ENCODE measurements at places on chromosomes 2 and 18.

DNA sequence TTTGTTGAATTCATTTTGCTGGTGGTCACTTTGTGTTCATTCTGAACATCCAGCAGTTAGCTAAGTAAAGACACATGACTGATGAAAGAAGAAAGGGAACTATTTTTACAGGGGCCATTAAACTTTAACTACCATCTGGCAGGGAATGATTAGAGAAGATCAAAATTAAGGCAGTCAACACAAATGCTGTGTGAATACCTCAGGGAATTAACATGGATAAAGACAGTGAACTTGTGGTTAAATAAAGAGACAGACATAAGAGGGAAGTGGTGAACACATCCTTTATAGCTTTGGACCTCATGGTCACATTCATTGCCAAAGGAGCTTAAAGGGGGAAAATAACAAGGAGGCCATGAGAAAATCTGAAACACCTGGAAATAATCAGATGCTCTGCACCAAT lies 52.6 kb upstream of the ATP5MC3 start:
- DNase-seq, result no peak

- no peak for DNase-seq
Measured at GRCh38 chr2:73260338-73260984, 23.8 kb downstream of the FBXO41 start.

GRCh38 chr2:40592218-40592617 lies 140.3 kb upstream of the SLC8A1 start:
- DNase-seq, result no peak

DNA sequence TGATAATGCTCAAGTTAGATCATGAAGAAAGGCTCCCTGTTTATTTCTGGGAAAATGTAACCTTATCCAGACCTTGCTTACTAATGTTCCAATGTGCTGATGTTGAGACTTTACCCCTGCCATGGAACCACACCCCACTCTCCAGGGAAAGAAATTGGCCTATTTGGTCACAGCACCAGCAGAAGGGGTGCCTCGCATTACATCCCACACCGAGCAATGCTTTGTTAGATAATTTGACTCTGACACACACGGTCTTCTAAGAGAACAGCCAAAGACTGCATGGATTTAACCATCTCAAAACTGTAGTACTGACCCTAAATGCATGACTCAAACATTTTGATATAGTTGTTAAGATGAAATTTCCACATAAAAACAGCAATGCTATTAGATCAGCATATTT lies 152.1 kb upstream of the CCDC150 start:
- DNase-seq, result no peak

- no peak for DNase-seq
Measured at GRCh38 chr2:71697106-71698004, 244.0 kb downstream of the DYSF start.

DNA sequence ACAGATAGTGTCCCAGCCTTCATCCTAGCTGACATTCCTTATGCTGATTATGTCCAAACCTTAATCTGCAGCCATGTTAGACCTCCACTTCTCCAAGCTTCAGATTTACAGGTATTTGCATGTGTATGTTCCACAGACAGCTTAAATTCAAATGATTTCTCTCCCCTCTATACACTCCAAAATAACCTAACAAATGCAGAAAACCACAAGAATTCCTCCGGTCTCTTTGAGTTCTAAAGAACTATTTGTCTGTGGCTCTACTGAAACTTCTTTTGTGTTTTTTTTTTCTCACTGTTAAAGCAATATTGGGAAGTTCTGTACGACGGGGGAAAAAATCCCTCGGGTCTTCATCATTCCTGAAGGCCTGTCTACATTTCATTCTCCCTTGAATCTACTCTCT lies 8.6 kb downstream of the NDUFS1 start:
- no peak for DNase-seq

DNA sequence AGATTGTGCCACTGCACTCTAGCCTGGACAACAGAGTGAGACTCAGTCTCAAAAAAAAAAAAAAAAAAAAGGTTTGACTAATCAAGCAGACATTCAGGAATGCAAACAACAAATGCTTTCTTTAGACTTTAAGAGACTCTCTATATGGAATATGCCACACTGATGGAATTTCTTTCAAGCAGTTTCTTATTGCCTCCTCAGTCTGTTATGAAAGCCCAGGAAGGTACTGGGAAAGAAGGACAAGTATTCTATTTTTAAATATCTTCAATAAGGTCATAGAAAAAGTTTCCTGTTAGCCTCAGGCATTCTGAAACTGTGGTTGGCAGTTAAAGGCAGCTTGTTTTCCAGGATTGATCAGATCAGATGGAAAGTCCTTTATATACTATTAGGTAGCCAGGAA lies 241.6 kb downstream of the PIK3C3 start:
- DNase-seq, result no peak

DNA sequence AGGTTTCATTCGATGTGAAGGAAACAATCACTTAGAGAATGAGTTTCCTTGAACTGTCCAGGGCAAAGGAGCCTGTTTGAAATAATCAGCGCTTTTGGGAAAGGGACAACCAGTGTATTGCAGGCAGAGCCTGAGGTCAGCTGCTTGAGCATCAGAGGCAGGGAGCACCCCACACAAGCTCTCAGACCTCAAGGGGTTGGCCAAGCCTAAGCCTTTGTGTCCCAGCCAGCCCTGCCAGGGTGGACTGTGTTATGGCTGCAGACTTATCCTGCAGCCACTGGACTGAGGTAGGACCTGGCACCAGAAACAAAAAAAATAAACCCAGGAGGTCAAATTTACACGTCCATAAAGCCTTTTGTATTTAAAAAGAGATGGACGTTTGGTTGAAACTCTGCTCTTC lies 228.3 kb downstream of the SEPTIN10 start:
- no peak for DNase-seq

DNA sequence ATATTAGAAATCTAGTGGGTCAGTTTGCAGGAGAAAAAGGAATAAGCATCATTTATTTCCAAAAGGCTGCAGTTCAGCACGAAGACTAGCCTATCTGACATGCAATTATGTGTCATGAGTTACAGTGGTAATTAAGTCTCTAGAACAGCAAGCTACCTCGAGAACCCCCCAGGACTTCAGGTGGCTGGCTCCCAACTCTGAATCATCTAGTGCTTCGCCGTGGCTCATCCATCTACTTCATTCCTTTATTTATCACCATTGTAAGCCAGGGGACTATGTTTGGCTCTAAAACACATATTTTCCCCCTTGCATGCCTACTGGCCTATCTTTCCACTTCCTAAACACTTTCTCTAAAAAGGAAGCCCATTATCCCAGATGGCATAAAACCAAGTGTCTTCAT lies 121.6 kb downstream of the TXNL1 start:
- no peak for DNase-seq

DNA sequence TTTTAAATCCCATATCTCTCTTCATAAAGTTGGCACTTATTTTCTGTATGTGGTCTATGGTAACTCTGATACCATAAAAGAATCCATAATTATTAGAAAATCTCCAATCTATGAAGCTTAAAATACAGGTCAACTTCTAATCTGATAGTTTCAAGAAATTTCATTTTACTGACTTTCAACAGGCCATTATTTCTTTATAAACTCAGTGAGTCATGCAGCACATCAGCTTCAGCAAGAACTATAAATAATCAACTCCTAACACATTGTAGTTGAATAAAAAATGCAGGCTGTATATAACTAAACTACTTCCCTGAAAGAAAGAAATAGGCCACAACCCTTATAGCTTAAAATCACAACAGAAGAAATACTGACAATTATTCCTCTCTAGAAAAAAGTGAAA lies 204.3 kb upstream of the CCDC150 start:
- DNase-seq, result no peak

GRCh38 chr2:181585732-181586131 lies 71.2 kb downstream of the CERKL start:
- DNase-seq, result no peak

- no peak for DNase-seq
Measured at GRCh38 chr2:165253178-165253577, 14.0 kb downstream of the SCN2A start.

DNA sequence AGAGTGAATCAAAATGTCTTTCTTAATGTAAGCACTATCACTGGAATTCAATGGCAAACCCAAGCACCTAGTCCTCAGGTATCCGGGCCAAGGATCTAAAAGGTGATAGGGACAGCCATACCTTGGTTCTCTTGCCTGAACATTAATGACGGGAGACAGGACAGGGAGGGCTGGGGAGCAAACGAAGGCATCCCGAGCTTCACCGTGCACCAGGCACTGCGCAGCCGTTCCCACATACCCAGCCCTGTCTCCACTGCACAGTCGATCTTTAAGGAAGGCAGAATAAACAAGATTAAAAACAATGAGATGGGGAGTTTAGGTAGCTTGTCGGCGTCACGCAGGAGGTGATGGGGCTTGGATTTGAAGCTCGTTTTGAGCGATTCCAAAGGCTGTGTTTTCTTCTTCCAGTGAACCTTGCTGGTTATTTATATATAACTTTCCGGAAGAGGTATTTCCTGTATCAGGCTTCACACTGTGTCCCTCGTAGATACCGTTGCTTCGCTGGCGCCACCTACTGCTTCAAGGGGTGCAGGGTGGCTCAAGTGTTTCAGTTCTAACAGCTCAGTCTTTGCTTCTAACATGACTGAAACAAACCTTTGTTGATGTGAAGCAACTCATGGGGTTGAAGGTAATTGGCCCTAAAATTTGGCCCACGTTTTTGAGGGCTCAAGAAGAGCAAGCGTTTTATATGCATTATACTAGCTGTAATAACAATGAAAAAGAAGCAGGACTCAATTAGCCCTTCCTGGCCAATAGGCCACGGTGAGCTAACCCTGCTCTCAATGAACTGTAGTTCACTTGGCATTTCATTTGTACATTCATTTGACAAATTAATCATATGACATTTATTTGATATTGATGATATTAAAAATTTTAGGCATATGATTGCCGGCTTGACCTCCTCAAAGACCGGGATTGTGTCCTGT lies 77.4 kb downstream of the DCDC2C start:
- DNase-seq, result peak; percentile 74

DNA sequence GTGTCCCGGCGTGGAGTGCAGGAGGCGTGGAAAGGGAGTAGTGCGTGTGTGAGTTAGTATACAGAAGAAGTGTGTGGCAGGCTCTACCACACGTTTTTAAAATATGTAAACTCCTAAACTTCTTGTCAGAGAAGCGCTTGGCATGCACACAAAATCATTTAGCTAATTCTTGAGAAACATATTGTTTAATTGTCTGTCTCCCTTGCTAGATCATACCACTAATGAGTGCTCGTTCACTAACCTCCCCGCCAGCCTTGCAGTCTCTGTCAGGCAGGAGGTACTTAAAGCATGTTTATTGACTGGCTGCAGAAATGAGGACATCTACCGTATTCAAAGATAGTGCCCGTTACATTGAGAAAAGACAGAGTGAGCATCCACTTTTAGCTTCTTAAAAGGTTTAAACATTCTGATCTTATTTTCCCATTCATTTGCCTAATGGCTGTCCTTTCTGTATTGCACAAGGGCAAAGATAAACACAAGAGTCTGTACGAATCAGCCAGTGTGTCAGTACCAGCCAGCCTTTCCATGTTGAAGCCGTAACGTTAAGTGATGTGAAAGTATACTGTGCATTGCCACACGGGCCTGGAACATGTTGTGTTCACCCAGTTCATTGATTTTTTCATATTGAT lies 41.4 kb downstream of the TRAPPC12 start:
- no peak for DNase-seq

DNA sequence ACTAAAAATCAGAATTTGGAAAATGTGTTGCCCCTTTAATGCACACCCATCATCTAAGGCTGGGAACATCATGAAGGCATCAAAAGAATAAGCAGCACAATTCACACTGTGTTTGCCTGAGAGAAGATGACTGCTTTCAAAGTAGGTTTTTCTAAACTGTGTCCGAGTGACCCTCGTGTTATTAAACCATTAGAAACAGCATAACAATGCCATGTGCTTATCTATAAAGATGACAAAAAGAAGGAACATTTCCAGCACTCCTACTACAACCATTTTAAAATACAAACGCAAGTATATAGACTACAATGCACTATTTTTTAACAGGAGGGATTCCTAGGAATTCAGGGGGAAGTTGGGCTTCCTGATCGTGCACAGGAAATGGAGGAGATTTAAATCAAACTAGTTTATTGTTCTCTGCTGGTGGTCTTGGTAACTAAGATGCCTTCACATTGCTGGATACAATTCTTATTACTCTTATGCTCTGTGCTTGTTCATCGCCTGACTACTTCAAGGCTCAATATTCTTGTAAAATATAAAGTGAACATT lies 305.9 kb upstream of the CCDC68 start:
- DNase-seq, result no peak

GRCh38 chr2:209463835-209464234 lies 40.0 kb downstream of the MAP2 start:
- no peak for DNase-seq

DNA sequence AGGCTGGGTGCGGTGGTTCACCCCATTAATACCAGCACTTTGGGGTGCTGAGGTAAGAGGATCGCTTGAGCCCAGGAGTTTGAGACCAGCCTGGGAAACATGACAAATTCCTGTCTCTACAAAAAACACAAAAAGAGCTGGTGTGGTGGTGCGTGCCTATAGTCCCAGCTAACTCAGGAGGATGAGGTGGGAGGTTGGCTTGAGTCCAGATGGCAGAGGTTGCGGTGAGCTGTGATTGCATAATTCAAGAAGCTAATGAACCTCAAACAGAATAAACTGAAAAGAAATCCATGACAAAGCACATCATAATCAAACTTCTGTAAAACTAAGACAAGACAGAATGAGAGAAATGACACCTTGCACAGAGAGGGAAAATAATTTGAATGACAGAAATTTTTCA lies 54.8 kb downstream of the SEMA4F start:
- no peak for DNase-seq

- DNase-seq, result no peak
Measured at GRCh38 chr2:228798458-228799207, 472.5 kb downstream of the PID1 start.

- DNase-seq, result no peak
Measured at GRCh38 chr2:24482251-24482971, 8.6 kb upstream of the NCOA1 start.

DNA sequence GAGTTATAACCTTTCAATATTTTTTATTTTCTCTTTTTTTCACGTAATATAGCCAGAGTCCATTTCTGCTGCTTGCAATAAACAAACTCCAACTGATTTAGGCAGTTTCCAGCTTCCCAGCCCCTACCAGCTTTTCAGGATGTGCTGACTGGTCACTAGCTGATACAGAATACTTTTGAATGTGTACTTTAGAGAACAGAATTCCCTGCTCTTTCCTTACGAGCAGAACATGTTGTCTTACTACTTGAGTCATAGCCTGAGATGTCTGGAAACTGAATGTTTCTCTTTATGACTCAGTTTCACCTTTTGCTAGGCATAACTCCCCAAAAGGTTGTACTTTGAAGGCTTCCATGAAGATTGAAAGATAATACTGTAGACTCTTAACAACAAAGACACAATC lies 44.5 kb upstream of the KCNE4 start:
- no peak for DNase-seq

GRCh38 chr2:146506851-146507250 lies 1338.0 kb upstream of the ACVR2A start:
- no peak for DNase-seq

GRCh38 chr2:140457483-140457882 lies 1673.3 kb downstream of the LRP1B start:
- no peak for DNase-seq

GRCh38 chr2:112881217-112881985 lies 29.6 kb upstream of the IL37 start:
- DNase-seq, result no peak

GRCh38 chr2:130152816-130153595 lies 8.1 kb upstream of the CCDC74B start:
- peak; percentile 42 for DNase-seq
